Frontal cortex (tissue), 4 donors: ENCODE measurements at places on chromosomes 3 and 15. TPM values are rescaled to one million over a fixed set of nuclear protein-coding genes. Genes with fewer than 3 reads are reported as not detected.

The EXOSC7 gene
- total RNA-seq: 27.3 TPM

The CAMK2N2 gene
- total RNA-seq: 4.5 TPM

DNA sequence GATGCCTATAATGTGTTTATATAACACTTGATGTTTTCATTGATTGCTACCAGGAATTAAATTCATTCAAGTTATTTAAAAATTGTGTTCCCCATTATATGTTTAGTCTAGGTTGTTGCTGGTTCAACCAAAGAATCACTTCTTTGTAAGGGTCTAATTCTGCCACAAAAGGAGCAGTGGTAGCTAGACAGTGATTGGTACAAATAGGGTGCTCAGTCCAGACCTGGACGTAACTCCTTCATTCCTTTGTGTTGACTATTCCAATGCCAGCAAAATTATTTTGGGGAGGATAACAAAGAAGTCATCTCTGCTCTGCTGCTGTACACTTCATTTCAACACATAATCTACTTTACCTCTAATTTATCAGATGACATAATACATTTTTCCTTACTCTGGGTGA is 1.2 kb downstream of the CHMP2B start:
- DNase-seq: no peak

DNA sequence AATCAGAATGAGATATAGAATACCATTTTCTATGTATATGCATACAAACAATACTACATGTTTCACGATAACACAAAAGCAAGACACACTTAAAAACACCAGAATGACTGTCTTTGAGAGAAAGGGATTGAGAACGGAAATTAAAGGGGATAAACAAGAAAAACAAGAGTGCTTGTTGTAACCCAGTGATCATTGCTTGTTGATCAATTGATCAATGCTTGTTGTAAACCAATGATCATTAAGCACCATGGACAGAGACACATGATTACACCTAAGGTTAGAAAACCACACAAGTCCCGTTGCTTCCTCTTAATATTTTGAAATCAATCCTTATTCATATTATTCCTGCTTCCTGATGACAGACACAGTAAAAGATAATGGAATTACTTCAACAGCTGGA is 1.1 kb upstream of the OR4F15 start:
- no peak for DNase-seq

DNA sequence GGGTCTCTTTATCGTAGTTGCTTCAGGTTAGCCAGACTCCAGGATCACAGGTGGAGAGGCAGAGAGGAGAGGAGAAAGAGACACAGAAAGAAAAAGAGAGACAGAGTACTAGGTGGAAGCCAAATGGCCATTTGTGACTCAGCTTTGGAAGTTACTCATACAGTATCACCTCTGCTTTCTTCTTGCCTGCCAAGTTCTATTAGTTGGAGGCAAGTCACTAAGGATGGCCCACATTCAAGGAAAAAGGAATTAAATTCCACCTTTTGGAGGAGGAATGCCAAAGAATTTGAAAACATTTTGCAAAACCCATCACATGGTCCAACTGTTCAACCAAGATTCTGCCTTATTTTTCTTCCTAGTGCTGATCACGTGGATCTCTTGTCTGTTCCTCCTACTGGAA is 291.1 kb downstream of the CHL1 start:
- DNase-seq: no peak

DNA sequence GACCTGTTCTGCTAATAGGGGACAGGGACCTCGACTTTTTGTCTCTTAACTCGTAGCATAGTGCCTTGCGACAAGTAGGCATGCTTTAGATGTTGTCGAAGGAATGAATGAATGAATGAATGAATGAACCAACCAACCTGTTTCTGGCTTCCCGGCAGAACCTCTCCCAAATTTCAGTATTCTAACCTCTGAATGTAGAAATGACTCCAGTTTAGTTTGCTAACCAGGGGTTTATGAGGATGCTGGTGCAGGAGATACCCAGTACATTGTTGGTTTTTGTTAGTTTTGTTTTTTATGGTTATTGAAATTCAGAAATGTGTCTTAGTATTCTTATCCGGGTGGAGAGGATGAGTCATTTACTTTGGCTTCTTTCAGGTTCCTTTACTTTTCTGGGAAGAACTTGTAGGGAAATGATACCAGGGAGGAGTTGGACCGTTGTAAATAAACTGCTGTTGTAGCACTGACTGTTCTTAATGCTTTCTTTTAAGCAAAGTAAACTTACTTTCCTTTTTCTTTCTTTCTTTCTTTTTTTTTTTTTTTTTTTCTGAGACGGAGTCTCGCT is 29.6 kb upstream of the EHHADH start:
- DNase-seq: no peak

DNA sequence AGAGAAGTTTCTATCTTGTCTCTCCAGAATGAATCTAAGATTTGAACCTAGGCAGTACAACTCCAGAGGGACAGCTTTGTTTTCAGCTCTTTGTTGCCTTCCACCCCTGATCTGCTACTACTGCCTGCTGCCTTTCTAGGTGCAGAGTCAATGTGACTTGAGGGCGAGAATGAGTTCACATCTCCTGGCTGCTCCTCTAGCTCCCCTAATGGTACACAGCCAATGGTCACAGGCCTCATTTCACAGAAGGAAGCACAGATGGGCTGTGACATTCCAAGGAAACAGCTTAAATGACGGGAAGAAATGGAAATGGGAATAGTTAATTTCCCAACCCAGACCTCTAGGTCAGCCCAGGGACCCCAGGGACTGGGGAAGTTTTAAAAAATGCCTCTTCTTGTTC is 32.4 kb downstream of the FAM43A start:
- no peak for DNase-seq

DNA sequence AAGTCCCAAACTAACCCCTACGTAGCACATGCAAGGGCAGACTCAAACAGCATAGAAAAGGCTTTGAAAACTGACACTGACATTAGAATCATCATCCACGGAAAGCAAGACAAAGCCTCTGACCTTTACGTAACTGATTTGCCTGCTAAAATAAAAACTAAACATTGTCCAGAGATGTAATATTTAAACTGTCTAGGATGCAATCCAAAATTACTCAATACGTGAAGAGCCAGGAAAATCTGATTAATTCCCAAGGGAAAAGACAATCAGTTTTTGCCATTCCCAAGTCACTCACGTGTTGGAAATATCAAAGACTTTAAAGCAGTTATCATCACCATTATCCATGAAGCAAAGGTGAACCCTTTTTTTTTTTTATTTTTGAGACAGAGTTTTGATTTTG is 13.3 kb upstream of the IQCF1 start:
- DNase-seq: no peak
